Foreskin keratinocyte (primary cell): ENCODE measurements at places on chromosomes 5 and 9.

- peak; percentile 17 for DNase-seq
Observed at GRCh38 chr5:1380011-1380817, 35.3 kb upstream of the CLPTM1L start.

DNA sequence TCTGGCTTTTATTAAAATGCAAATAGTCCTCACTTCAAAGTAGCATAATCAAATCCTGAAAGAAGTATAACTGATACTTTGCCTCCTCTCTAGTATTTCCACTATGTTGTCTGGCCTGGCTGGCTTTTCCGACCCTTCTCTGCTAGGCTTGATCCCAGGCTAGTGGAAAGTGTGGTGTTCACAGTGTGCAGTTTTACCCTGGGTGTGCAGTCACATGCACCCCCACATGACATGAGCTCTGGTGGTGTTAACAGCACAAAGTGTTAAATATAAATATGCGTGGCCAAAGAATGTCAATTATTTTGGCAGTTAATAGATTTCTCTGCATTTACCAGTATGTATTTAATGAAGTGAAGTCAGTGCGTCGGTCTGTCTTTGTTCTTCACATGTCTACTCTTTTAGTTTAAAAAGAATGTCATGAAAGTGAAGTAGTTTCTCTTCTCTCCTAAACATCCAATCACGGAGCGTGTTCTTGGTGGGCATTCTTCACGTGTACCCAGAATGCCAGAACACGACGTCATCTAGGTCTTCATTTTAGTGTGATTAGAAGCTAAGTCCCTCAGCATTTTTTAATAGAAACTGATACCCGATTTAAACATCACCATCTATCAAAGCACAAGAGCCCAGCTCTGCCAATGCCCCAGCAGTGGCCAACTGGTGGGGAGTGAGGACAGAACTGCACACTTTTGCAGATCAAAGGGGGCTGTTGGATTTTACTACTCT, 286.4 kb downstream of the FANCC start:
- no peak for DNase-seq

GRCh38 chr5:37814699-37815098, 25.1 kb downstream of the GDNF start:
- DNase-seq: peak; percentile 93

DNA sequence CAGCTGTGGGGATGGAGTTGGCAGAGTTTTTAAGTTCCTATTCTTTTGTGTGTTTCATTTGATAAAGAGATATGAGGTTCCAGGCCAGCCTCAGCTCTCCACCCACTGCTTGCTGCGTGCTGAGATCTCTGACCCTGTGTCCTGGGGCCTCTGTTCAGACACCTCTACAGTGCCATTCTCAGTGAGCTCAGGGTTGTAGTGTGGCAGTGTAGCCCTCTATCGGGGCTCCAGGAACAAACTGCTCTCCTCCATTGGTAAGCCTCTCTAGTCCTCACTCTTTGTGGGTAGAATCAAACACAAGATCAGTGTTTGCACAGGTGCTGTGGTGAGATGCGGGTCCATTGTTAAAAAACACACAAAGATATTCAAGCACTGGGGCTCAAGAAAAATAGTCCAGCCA, 386.6 kb upstream of the RPS23 start:
- DNase-seq: no peak

DNA sequence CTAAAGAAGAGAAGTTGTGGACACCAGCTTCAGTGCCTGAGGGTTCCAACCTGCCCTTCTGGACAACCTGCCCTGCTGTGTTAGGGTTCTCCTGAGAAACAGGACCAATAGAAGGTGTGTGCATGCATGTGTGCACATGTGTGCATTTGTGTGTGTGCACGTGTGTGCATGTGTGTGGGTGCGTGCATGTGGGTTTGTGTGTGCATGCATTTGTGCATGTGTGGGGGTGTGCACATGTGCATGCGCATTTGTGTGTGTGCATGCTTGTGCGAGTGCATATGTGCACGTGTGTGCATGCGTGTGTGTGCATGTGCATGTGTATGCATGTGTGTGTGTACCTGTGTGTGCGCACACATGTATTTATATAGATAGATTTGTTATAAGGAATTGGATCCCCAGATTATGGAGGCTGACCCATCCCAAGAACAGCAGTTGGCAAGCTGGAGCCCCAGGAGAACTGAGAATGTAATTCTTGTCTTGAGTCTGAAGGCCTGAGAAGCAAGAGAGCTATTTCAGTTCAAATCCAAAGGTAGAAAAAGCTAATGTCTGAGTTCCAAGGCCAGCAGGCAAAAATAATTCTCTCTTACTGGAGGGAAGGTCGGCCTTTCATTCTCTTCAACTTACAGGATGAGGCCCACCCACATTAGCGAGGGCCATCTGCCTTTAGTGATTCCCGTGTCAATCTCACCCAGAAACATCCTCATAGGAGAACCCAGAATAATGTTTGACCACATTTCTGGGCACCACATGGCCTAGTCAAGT, 62.9 kb upstream of the SYNPO start:
- no peak for DNase-seq

DNA sequence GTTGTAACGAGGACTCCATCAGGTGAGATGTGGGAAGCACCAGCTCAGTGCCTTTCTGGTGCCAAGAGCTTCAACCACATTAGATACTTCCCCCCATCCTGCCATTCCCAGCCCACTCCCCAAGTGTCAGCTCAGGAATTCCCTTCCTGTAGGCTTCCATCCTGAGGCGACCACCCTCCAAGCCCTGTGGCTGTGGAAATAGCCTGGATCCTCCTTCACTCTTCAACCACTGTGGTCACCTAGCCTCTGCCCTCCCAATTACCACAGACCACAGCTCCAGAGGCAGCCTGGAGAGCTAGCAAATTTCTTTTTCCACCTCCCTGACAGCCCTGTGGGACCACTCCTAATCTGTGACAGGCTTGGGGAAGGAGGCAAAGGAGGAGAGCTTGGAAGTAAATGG, 219.8 kb upstream of the MAP3K1 start:
- no peak for DNase-seq

DNA sequence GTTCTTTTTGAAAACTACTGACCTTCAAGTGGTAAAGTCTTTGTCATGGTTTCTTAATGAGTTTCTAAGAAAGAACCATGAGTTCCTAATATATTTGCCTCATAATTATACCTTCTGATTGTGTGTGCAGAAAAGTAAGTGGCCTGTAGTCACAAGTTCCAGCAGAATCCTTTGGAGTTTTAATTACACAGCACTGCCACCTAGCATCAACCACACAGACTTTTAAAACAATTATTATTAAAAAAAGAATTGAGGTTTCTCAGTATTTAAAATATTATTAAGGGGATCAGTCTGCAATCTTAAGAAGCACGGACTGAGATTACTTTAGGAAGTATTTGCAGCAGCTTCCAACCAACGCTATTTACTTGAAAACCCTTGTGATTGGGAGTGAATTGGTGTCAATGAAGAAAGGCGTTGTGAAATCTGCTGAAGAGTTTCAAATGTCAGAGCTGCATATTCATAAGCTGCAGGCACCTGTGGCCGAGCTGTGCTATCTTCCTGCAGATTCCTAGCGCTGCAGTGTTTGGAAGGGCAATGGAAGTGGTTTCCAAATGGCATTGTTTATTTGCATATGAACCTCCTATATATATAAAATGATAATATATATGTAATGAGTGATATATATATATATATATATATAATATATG, 1074.2 kb upstream of the WWC1 start:
- no peak for DNase-seq

- DNase-seq: no peak
Observed at GRCh38 chr5:145129797-145130196, 705.3 kb downstream of the PRELID2 start.

DNA sequence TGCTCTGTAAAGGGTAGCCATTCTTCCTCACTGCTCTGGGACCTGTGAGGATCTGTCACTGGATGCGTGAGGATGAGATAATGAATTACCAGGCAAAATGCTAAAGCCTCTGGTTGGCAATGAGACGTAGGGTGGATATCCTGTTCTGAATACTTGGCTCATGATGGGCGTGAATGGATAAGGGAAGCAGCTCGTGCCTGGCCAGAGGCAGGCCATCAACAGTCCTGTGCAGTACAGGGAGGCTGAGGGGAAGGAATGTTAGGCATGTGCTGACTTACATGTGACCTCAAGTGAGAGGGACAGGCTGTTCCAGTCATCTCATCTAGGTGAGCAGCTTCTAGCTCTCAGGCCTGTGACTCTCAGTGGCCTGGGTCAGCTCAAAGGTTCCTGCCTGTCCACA, 172.8 kb downstream of the CARTPT start:
- peak; percentile 65 for DNase-seq

DNA sequence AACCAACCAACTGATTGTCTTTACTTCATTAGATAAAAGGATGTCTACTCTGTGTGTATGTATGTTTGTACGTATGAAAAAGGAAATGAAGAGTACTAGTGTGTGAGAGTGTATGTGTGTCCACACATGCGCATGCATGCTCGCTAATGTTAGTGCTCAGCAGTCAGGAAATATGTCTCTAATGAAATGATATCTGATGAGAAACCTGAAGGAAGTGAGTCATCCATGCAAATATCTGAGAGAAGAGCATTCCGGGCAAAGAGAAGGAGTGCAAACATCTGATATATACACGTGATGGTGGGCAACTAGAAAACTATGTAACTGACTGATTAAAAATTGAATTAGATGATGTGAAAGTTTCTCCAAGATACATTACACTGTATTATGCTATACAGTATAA, 29.6 kb upstream of the UGCG start:
- peak; percentile 92 for DNase-seq

GRCh38 chr9:89012294-89013042, 21.2 kb downstream of the S1PR3 start:
- DNase-seq: no peak

GRCh38 chr9:111661150-111661801, at the start of gene GNG10:
GNG10 (plus strand) TSS chr9:111661605; CDS start chr9:111661635, 30 bp downstream.
- DNase-seq: peak; percentile 30

GRCh38 chr5:89233462-89233861, 350.5 kb upstream of the MEF2C start:
- no peak for DNase-seq

- DNase-seq: no peak
Observed at GRCh38 chr5:165405340-165405739, 1899.9 kb downstream of the MAT2B start.

GRCh38 chr5:150410524-150411244, 2.0 kb downstream of the CD74 start:
- peak; percentile 46 for DNase-seq

DNA sequence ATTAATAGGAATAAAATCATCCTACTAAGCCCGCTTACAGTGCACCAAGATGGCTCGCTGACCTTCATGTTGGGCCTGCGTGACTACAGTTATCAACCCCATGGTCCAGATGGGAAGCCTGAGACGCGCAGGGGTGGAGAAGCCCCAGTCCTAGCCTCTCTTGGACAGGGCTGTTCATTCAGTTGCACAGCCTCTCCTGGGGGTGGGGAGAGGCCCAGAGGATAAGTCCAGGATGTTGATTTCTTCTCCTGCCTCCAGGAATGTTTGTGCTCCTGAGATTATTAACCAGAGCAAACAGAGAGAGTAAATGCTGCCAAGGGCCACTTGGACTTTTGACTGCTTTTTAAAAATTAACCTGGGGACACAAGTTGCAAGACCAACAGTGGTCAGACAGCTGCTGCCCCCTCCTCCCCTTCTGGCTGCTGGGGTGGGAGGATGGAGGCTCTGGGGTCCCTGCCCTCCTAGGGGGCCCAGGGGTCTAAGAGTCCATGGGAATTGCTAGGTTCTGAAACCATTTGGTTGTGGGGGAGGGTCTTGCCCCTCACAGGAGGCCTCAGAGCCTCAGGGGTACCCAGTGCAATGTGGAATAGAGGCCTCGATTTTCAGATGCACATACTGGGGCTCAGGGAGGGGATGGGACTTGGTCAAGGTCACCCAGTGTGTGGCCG, 2.8 kb upstream of the AMBP start:
- no peak for DNase-seq

GRCh38 chr9:21266733-21267484, 27.1 kb upstream of the IFNA14 start:
- no peak for DNase-seq

- no peak for DNase-seq
Observed at GRCh38 chr5:85716344-85717202, 901.2 kb upstream of the COX7C start.

GRCh38 chr5:53971551-53971950, 338.8 kb downstream of the ARL15 start:
- DNase-seq: no peak

- no peak for DNase-seq
Observed at GRCh38 chr5:62902126-62902525, 323.5 kb downstream of the LRRC70 start.

GRCh38 chr5:102581011-102581410, 82.2 kb upstream of the SLCO6A1 start:
- no peak for DNase-seq

GRCh38 chr5:175854231-175855040, 16.9 kb upstream of the CPLX2 start:
- no peak for DNase-seq

GRCh38 chr5:168801567-168801966, 222.4 kb upstream of the PANK3 start:
- DNase-seq: no peak

- no peak for DNase-seq
Observed at GRCh38 chr9:116090030-116090770, 63.4 kb upstream of the PAPPA start.

DNA sequence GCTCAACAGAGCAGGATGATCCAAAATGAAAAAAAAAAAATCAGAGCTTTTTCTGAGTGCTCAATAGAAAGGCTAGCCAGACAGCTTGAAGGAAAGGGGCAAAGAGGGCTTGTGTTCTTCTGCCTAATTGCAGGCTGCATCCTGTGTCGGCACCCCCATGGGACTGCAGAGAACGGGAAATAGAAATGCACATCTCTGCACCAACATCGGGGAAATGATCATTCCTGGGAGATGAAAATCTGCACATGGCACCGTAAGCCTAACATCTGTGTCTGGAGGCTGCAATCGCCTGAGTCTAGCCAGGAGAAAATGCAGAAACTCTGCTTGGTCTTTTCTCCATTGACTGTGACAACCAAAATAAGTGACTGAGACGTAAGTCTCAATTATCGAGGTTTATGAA, 243.9 kb downstream of the ICE1 start:
- DNase-seq: no peak

- DNase-seq: peak; percentile 44
Observed at GRCh38 chr9:134642385-134643181, 980 bp downstream of the COL5A1 start.

DNA sequence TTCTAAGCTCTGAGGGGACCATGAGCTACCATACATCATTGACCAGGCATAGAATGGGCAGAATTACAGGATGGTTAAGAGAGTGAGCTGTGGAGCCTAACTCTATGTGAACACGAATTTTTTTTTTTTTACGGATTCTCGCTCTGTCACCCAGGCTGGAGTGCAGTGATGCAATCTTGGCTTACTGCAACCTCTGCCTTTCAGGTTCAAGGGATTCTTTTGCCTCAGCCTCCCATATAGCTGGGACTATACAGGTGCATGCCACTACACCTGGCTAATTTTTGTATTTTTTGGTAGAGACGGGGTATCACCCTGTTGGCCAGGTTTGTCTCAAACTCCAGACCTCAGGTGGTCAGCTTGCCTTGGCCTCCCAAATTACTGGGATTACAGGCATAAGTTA, 72.8 kb upstream of the PCAT7 start:
- no peak for DNase-seq

GRCh38 chr5:173633304-173633703, 16.9 kb upstream of the BOD1 start:
- peak; percentile 59 for DNase-seq

- DNase-seq: no peak
Observed at GRCh38 chr5:54969856-54970828, 15.3 kb downstream of the ESM1 start.

GRCh38 chr5:13510616-13511015, 433.9 kb downstream of the DNAH5 start:
- DNase-seq: peak; percentile 96
